ENCODE measurements at places on chromosomes 6 and 20. TPM values are rescaled to one million over a fixed set of nuclear protein-coding genes. Genes with fewer than 3 reads are reported as not detected.

- DNase-seq, result no peak
Observed at GRCh38 chr20:43492101-43492500, 15.4 kb upstream of the L3MBTL1 start.

DNA sequence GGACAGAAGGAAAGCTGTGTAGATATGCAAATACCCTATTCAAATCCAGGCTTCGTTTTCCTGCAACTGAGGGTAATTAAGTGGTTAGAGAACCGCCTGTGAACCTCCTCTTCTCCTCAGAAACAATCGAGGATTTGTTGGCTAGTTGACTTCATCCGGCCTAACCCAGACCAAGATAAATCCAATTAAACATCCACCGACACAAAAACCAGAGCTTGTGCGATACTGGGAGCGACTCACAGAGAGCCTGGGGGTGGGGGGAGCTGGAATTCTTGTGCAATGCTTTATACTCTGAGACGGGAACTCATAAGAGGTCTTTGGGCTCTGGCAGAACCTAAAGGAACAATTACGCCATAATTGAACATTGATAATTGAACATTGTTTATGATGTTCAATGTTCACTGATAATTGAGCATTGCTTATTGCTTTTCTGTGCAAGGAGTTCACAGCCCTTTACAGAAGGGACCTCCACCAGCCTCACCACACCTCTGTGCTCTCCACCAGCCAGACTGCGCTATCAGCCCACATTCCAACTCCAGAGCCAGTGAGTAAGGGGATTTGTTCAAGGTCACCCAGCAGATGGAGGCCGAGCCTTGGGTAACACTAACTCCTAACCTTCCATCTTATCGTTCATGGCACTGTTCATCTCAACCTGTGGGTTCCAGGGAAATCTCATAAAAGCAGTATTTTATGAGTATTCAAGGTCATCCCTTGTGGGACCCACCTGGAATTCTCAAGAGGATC lies 429.6 kb upstream of the JARID2 start:
- peak; percentile 66 for DNase-seq

The RNF39 gene
- 0.75 TPM for polyA plus RNA-seq

GRCh38 chr6:56291302-56291917 lies 44.0 kb upstream of the COL21A1 start:
- DNase-seq, result no peak

DNA sequence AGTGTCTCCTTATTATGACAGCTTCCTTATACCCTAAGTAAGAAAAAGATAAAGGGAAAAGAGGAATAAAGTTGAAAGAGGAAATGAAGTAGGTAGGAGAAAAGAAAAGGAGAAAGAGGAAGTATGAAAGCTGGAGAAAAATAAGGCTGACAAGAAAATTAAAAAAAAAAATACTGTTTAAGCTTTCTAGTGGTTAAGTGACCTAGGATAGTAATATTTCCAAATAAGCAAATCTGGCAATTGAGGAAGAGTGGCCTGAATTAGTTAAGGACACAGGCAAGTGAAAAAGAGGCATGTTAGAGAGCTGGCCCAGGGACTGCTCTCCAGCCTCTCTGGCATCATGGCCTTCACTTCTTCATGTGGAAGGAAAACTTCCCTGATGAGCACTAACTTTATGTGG lies 76.5 kb upstream of the ADGRF1 start:
- DNase-seq, result no peak

DNA sequence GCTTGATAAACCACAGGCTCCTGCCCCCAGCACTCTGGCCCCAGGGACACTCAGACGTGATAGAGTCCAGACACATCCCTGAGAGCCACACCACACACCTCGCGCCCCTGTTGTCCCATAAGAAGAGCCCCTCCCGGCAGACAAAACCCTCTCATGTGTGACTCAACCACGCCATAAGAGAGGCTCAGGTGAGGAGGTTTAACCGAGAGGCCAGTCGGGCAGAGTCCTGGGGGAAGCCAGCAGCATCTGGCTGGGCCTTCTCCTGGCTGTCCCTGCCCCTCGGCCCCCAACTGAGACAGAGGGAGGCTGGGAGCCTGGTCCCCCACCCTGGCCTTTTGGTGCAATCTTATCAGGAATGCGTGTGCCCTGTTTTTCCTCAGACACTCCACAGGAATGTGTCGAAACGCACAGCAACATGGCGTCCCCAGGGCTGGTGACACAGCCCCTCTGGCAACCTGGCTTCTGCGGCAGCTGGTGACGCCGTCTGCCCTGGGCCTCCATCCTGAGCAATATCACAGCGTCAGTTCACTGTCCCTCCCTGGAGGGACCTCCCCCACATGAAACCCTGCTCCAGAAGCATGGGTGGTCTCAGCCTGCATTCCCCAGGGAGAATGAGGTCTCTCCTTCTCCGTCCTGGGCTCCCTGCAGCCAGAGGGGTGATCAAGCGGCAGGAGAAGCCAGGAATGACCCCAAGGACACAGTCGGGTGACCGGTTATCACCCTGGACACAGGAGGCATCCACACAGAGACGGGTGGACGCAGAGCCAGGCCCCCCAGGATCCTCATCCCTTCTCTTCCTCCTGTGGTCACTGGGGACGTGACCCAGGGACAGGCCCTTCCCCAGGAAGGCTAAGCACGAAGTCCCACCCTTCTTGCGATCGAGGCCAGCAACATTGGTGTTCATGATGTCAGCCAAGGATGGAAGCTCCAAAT lies 156.6 kb upstream of the AFDN start:
- DNase-seq, result no peak

The HECA gene
- polyA plus RNA-seq, result 31.4 TPM

DNA sequence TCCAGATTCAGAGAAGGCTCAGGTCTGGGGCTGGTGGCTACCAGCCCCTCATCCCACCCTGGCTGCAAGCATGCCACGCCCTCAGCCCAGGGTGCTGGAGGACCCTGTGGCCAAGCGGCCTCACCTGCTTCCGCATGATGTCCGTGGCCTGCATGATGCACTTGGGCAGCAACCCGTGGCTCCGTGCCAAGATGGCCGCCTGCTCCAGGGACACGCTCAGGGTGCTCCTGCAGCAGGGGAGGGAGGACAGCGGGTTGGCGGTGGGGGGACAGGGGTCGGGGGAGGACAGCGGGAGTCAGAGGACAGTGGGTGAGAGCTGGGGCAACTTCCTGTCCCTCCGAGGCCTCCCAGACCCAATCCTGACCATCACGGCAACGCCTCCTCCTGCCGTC lies 200.1 kb downstream of the PREX1 start:
- DNase-seq, result no peak

DNA sequence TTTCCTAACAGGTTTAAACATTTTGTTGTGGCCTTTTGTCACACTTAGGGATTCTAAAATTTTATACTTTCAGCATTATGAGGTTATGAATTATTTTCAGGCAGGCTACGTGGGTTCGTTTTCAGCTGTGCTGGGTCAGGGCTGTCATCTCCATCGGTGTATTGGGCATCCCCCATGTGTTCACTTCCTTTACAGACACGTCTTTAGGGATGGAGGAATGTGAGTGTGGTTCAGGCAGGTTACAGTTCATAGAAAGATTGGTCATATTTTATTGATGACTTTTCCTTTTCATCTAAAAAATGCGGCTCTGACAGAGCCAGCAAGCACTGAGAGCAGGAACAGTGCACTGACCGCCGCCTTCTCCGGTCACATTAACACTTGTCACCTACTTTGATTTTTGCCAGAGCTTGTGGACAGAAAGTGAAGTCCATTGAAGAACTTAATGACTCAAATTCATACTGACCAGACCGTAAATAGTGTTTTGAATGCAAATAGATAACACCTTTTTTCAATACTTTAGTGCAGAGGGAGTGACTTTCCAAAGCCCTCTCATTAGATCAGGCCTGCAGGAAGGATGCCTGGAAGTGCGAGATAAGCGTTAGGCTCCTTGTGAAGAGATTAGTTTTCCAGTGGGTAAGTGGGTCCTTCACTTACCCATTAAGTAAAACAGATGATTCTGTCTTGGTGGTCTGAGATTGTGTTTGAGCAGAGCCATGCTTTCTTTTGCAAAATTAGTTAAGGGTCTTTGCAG lies 113.1 kb downstream of the TIAM2 start:
- DNase-seq, result no peak

Data from large intestine (tissue), 12 donors.